Stimulated activated CD8-positive, alpha-beta memory T cell treated with anti-CD3 and anti-CD28 coated beads, Interleukin-15, amount 100 ng/mL, for 1 hour (primary cell): ENCODE measurements at places on chromosomes 12 and 14.

DNA sequence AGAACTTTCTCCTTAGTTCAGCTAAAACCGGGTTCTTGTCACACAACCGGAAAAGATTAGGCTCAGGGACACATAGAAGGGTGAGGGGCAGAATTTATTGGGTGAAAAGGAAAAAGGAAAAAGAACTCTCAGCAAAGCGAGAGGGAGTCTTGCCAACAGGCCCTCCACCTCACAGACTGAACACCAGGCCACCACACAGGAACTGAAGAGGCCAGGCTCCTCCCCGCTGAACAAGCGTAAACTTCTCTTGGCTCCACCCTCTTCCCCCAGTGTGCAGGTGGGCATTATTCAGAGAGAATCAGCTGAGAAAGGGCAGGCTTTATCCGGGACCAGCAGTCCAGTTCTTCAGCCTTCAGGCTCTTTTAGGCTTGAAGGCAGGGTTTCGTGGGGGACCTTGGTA lies 125.6 kb upstream of the FGD4 start:
- peak; percentile 14 for DNase-seq

- DNase-seq = no peak
Measured at GRCh38 chr14:97924922-97925613, 1127.9 kb downstream of the VRK1 start.

- DNase-seq = no peak
Measured at GRCh38 chr12:124501112-124501561, 66.3 kb downstream of the NCOR2 start.

- no peak for DNase-seq
Measured at GRCh38 chr12:9625019-9625418, 17.3 kb upstream of the KLRB1 start.

GRCh38 chr12:14928931-14929330 lies 9.4 kb downstream of the ERP27 start:
- DNase-seq = no peak

DNA sequence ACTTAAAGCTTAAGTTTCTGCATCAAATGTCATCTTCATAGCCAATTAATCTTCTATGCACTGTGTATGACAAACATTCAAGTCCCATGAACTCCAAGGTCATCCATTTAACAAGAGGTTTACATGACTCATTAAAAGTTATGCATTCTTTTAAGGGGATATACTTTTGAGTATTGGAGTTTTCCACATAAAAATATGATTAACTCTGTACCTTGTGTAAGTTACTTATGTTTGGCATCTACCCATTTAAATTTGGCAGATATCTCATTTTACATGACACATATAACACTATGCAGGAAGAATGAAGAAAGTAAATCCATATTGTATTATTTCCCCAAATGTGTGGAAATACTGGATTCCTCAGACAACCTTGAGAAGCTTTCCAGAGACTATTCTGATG lies 240.2 kb downstream of the PAX9 start:
- no peak for DNase-seq
